ENCODE measurements at places on chromosomes 7 and 10.

DNA sequence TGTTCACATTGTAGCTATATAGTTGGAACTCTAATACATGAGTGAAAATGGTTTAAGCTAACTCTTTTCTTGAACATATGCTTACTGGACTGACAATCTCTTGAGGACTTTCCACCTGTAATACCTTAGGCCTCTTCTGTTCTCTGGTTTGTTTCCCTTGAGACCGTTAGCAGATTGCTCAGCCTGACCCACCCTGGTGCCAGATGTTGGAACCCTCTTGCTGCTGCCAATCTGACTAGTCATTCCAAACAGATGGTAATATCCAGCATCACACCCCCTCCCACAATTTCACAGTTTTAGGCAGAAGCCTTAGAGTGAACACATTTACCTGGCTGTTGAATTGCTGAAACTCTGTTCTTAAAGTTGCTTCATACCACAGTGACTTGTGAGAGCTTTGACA lies 18.7 kb downstream of the CALD1 start:
- no peak for DNase-seq

DNA sequence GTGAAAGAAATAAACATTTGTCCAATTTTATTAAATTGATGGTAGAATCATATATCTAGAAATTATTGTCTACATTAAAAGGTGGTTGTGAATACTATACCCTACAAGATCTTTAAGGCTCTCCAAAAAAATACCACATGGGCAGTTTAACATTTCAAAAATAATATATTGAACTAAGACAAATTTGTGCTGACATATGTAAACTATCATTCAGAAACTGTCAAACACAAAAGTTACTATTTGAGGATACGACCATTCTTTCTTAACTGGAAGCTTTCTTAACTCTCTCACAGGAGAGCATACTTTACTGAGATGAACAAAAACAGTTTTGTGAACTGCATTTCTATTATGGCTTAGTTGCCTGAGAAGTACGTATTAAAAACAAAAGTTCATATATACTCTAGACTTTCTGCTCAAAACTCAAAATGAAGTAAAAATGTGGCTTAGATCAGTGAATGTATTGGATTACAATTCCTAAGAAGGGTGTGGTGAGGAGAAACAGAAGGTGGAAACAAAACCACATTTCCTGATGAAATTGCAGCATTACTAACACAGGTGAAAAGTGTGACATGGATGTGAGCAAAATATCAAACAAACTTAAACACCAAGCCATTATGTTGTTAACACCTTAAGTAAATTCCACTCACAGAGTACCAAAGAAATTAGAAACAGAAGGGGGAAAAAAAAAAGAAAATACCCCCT lies 138.5 kb downstream of the SEMA3A start:
- no peak for DNase-seq

DNA sequence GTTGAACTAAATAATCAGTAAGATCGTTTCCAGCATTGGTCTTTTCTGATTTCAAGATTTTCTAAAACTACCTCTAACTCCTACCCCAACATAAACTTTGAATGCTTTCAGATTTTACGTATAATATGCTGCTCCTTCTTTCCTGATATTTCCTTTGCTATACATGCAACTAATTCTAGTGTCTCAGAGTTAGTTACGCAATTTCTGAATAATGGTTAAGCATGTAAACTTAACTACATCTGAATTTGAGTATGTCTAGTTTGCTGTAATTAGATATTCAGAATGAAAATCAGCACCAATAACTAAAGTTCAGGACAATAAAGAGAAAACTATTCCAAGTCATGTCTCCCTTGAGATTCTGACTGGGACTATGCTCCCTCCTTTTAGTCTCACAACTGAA lies 71.0 kb downstream of the SEMA3C start:
- DNase-seq: no peak

- no peak for DNase-seq
These were observed 95.4 kb downstream of the HIPK2 start for GRCh38 chr7:139682136-139683013.

DNA sequence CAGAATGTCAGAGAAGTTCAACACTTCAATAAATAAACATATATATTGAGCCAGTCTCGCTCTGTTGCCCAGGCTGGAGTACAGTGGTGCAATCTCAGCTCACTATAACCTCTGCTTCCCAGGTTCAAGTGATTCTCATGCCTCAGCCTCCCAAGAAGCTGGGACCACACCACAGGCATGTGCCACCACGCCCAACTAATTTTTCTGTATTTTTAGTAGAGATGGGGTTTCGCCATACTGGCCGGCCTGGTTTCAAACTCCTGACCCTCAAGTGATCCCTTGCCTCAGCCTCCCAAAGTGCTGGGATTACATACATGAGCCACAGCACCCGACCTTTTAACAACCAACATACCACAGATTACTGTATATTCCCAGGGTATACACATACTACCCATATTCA lies 134.2 kb downstream of the JMJD1C start:
- DNase-seq: no peak

DNA sequence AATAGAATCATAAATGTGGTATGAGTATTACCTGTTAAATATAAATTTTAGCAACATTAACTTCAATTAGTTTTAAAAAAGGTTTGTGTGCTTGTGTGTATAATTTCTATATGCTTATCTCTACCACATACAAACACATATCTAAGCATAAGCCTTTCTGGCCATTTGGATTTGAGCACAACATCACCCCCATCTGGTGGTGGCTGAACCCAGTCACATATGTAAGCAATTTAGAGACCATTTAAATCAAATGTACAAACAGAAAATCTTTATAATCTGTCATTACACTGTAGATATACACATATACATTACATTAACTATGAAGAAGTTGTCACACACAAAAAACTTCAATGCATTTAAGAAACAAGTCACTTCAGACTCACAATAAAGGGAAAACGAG lies 31.7 kb downstream of the GPR22 start:
- peak; percentile 22 for DNase-seq

DNA sequence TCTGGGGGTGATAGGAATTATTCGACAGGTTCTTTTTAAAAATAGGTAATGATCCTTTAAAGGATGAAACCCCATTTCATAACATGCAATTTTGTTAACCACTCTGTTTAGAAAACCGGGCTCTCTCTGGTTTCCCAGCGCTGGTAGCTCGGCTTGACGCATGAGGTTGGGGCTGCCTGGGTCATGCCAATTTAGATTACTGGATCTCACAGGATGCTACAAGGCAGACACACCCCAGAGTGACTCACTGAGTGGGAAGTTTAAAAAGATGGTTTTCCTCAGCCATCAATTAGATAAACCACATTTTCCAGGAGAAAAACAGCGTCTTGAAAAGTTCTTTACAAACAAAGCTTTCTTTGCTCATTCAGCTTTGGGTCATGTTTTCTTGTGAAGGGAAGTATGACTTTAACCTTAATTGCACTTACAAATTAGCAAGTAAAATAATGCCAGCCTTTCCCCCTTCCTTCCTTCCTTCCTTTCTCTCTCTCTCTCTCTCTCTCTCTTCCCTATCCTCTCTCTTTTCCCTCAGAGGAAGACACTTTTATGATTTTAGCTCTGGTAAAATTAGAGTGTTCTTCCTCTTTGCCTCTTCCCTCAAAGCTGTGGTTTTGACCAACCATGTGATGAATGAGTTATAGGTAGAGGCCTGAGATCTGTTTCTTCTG lies 99.8 kb downstream of the EPDR1 start:
- no peak for DNase-seq

DNA sequence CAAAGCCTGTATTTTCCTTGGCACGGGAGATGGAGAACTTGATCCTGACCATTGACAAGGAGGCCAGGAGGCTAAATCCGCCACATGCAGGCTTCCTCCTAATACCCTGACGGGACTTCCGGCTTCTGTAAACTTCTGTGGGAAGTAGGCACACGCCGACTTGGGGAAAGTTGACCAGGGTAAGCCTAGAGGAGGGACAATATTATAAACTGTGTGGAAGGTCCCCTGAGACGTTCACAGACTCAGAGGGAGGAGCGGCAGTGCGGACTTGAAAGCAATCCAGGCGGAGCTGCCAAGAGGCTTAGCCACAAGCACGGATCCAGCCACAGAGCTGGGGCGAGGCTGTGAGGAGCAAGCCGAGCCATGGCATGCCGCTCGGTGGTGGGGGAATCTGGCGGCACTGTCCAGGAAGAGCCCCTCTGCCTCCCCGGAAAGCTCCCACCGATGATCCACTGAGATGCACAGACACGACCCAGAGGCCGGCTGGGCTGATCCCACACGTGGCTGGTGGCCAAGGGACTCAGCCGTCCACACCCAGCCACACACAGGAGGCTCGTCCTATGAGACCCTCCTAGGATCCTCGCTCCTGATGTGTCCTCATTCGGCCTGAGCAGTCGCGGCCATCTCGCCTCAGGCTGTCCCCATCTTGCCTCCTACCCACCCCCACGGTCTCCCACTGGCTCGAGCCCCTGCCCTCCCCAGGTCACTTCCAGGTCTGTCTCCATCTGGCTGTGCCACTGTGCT lies 40.0 kb upstream of the INSIG1 start:
- DNase-seq: no peak

- DNase-seq: no peak
These were observed 397.1 kb upstream of the POT1 start for GRCh38 chr7:125326666-125327255.

GRCh38 chr7:69032848-69033247 lies 565.4 kb upstream of the AUTS2 start:
- no peak for DNase-seq

Data from glomerular endothelial cell (primary cell).